ENCODE measurements at places on chromosomes 3 and 15.

GRCh38 chr3:11724615-11725339, 81.1 kb upstream of the VGLL4 start:
- no peak for DNase-seq

DNA sequence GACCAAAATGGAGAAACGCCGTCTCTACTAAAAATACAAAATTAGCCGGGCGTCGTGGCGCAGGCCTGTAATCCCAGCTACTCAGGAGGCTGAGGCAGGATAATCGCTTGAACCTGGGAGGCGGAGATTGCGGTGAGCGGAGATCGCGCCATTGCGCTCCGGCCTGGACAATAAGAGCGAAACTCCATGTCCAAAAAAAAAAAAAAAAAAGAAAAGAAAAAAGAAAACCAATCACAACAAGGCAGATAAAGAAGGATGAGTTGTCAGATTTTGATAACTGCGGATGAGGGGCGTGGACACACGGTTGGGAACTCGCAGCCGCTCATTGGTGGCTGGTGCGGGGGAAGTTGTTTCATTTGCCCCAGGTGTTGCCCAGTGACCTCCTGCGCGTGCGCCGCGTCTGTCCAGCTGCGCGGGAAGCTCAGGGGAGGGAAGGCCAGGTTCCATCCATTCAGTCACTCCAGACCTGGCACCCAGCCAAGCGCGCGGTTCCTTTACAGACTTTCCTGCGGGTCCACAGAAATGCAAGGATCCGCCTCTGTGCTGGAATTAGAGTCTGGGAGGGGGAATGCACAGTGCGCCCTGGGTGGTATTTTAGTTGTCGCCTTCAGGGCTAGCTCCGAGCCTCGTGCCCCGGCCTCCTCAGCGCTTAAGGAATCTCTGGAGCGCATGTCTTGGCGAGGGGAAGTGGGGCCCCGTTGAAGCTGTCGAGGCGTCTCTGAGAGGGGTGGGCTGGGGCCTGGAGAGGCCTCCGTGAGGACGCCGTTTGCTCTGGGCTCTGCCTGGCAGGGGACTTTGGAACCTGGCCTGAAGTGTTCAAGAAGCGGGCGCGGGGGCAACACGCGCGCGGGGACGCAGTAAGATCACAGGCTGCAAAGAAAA, 708 bp upstream of the GCHFR start:
- peak; percentile 28 for DNase-seq

DNA sequence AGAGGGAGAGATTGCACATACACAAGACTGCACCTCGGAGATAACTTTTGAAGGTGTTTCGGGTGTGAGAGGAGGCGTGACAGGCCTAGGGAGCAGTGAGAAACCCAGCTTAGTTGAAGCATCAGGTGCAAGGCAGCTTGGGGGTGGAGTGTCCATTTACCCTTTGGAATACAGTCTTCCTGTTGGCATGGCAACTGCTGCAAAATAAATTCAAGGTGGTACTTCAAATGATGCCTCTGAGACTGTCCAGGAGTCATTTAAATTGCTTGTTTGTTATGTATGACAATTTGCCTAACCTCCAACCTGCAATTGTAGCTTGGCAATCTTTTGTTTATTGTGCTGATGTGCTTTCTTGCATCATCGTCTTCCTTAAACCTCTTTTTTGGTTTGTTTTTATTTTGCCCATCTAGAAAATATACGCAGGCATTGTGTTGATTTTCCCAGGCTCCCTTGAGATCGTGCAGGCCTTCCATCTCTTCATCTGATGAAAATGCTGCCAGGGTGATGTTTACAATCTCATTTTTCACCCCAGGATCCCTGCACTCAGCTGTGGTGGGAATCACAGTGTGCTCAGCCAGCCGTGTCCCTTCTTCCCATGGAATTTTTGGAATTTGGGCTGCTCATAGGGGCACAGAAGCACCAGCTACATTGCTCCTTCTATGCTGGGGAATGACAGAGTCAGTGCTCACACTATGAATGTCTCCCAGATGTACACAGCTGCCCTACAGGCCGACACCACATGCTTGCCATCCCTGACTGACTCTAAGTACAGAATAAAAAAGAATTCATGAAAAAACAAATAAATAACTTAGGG, 583.1 kb upstream of the CFAP20DC start:
- no peak for DNase-seq

DNA sequence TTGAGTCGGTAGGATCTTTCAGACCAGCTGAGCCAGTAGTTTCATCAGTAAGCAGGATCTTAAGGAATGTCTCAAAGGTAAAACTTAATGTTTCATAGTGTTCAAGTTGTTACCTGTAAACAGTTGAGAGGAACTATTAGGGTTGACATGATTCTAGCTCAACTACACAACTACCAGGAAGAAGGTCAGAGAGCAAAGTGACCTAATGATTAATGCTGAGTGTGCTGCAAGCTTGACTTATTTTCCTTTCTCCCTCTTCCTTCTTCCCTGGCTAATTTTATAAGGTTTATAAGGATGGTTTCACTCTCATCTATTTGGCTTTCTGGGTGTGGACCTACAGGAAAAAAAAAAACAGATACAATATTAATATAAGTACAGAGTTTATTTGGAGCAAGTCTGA, 30.2 kb upstream of the LHFPL4 start:
- DNase-seq, result no peak

- DNase-seq, result no peak
Measured at GRCh38 chr3:117586161-117586560, 876.6 kb downstream of the TUSC7 start.

GRCh38 chr15:64070106-64070505, 23.5 kb downstream of the CIAO2A start:
- DNase-seq, result no peak

- DNase-seq, result no peak
Measured at GRCh38 chr3:46127503-46127902, 80.6 kb downstream of the CCR1 start.

- DNase-seq, result no peak
Measured at GRCh38 chr3:79878708-79879107, 110.9 kb upstream of the ROBO1 start.

- no peak for DNase-seq
Measured at GRCh38 chr15:60399931-60400330, 2.1 kb upstream of the ANXA2 start.

DNA sequence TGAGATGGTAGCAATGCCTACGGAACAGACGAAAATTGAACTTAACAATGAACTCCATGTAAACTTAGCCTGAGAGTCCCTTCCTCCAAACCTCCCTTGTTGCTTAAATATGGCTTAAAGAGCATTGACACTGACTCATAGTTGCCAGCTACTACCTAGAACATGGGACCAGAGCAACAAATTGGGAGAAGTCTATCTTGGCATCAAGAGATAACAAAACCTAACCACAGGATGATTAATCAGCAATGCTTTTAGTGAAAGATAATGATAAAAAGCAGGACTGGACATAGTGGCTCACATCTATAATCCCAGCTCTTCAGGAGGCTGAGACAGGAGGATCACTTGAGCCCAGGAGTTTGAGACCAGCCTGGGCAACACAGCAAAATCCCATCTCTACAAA, 117.8 kb upstream of the MNS1 start:
- DNase-seq, result no peak

DNA sequence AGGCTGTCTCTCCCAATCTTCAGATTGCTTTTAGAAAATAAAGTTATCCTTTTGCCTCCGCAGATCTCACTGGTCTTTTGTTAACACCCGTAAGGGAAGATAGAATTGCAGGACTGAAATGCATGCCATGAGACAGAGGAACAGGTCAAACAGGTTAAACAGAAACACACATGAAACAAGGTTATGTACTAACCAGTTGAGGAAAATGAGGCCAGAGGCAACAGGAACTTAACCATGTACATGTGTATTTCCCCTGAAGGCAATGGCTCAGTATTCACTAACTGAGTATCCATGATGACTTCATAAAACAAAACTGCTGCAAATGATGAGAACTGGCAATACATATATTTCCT, 169.1 kb upstream of the NSMCE3 start:
- DNase-seq, result no peak

- no peak for DNase-seq
Measured at GRCh38 chr15:69565066-69565655, 112.5 kb downstream of the RPLP1 start.

DNA sequence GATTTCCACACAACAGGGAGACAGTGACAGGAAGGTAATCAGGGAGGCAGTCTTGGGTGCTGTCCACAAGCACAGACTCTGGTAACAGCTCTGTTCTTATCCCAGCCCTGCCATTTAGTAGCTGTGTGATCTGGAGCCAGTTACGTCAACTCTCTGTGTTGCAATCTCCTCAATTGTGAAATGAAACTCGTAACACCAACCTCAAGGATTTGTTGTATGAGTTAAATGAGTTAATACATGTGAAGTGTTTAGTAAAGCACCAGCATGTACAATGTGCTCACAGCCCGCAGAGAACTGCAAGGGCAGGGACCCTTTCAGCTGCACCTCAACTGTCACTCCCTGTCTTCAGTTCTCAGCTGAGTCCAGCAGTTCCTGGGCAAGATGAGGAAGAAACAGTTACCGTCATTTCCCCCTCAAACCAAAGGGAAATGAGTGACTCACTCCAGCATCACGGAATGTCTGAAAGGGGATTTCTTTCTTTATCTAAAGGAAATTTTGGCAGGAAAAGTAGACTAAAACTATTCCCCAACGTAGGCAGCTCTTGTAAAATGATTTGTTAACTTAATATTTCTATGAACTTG, 39.9 kb upstream of the MB21D2 start:
- DNase-seq, result no peak

DNA sequence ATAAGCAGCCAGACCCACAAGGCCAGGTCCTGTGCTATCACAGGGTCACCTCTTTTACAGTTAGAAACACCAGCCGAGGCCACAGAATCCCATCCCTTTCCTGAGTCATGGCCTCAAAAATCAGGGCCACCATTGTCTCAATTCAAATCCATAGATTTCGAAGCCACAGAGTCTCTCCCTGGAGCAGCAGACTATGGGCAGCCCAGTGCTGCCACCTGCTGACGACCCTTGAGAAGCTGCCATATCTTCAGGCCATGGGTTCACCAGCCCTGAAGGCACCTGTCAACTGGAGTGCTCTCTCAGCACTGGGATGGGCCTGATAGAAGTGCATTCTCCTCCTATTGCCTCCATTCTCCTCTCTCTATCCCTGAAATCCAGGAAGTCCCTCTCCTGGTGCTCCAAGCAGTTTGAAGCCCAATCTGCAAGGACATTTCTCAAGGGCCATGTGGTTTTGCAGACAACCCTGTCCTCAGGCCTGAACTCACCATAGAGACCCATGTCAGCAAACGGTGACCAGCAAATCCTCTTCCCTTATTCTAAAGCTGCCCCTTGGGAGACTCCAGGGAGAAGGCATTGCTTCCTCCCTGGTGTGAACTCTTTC, 39.6 kb downstream of the TGM4 start:
- DNase-seq, result peak; percentile 56

DNA sequence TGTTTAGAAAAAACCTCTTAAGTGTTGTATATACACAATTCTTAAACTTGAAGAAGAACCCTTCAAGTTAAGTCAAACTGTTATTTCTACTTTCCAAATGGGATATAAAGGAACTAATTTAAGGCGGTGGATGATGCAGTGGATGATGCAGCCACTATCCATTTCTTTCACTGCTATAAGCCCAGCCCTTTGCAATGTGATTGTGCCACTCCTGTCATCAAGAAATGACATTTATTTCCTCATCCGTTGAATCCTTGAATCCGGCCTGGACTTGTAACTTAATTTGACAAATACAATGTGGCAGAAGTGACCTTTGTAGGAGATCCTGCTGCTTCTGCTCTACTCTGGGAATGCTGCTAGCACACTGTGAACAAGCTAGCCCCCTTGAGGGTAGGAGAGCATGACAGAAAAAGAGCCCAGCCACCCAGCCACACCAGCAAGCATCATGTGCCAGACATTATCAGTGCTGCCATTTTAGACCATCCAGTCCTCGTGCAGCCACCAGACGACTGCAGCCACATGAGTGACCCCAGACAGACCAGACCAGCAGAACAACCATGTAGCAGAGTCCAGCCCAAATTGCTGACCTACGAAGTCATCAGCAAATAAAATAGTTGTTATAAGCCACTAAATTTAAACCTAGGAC, 47.4 kb downstream of the UACA start:
- no peak for DNase-seq

GRCh38 chr3:167843886-167844285, 108.4 kb downstream of the SERPINI1 start:
- DNase-seq, result no peak

DNA sequence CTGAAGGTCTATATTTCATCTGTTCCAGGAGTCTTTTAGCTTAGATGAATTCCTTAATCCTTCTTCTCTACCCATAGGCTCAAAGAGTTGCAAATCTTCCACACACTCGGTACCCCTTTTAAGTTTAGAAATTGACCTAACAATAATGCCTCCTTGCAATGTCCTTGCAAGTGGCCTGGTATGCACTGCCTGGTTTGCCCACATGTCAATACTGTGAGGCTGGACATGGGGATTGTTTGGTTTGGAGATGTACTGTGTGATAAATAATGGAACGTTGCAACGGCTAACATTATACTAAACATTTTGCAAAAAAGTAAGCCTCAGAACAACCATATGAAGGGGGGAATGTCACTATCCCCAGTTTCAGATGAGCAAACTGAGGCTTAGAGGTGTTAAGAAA, 22.4 kb upstream of the TPM1 start:
- DNase-seq, result no peak

DNA sequence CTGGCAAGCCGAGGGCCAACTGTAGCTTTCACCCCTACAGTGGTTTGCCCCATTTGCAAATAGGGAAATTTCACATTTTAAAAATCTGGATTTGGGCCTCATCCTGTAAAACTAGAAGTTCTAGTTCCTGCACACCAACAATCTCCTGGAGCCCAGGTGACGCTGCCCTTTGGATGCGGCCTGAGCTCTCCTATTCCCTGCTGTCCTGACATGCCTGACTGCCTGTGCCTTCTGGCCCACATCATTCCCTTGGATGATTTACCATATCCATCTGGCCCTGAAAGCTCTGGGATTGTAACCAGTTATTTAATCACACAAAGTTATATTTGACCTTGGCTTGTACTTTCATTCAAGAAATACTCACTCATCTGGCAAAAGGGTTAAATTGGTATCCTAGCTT, 272.3 kb downstream of the ARRDC4 start:
- no peak for DNase-seq

DNA sequence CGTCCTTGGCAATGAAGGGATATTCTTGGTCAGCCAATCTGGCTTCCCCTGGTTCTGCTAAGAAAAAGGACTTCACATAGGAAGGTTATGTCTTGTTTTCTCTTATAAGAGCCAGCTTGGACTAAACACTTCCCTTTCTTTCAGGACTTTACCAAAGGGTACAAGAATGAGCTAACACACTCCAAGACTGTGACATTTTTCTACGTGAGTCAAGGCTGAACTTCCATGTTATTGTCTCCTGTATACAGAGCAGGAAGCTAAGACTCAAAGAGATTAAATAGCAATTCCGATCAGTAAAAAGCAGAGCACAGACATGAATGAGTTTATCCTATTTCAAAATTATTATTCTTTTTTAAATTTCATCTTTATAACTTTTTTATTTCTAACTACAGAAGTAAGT, 63.3 kb upstream of the STT3B start:
- no peak for DNase-seq
